ENCODE measurements at places on chromosomes 5 and 9.

DNA sequence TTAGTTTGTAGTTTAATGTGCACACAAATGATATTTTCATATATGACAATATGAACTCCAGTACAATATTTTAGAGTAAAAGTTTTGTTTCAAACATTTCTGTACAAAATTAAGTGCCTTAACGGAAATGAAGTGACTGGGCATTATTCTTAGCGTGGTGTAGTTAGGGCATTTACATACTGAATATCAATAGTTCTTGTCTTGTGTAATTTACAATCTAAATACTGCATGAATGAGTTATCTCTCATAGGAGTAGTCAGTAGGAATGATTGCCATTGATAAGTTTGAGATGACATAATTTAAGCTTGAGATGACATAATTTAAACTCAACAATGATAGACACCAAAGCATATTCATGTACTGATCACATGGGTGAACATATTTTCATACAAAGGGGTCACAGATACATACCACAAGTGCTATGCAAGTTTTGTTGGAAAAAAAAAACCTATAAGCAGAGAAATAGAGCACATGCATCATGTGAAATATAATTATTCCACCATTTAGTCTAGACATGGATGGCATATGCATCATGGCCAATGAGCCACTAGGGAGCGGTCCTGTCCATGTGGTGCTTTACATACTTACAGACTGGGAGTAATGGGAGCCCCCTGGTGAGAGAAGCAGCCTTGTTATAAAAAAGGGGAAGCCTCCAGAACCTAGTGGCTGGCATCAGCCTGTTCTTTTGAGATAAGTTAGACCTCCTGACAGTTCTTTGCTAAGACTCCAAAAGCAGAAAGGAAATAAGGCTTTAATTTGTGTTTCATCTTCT, 1523.9 kb downstream of the MAT2B start:
- DNase-seq = no peak

GRCh38 chr9:87040410-87041009, 93.2 kb upstream of the GAS1 start:
- DNase-seq = no peak

- DNase-seq = no peak
Measured at GRCh38 chr9:113261917-113262671, 13.3 kb downstream of the CDC26 start.

DNA sequence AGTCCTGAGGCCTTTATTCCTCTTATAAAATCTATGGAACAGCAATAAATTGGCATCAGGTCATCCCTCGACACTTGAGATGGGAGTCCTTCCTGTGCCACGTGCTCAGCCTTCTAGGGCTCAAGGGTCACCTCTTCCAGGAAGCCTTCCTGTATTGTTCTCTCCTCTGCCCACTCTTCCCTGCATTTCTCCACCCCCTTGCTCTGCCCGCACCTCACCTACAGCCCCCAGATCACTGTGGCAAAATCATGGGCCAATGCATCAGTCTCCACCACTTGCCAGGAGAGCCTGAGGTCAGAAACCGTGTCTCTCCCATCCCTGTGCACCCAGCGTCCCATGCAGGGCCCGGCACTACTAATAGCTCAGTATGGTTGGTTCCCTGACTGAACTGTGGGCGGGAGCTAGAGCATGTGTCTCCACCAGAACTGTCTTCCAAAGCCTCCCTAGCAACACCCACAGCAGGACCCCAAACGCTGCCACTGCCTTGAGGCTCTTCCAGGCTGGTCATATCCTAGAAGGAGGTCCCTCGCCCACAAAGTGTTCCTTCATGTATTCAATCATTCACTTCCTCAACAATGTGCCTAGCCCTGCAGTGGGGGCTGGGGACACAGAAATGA, 13.5 kb downstream of the DUSP1 start:
- DNase-seq = no peak

GRCh38 chr9:27353474-27354229, 56.7 kb upstream of the EQTN start:
- no peak for DNase-seq

GRCh38 chr5:180155365-180155926, 53.6 kb downstream of the RASGEF1C start:
- no peak for DNase-seq

DNA sequence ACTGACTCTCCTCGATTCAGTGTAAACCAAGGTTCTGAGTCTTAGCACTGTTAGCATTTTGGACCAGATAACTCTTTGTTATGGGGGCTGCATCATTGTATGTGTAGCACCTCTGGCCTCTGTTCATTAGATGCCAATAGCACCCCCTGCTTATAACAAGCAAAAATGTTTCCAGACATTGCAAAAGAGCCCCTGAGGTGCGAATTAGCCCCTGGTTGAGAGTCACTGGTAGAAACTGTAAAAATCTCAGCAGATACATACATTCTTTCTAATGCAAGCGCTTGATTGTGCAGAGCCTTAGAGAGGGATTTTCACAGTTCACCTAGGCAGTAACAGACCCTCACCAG, 2.8 kb downstream of the ADRB2 start:
- no peak for DNase-seq

GRCh38 chr5:178699681-178700253, 30.7 kb downstream of the ZNF354A start:
- no peak for DNase-seq

GRCh38 chr5:93192683-93193082, 388.3 kb downstream of the NR2F1-AS1 start:
- no peak for DNase-seq

DNA sequence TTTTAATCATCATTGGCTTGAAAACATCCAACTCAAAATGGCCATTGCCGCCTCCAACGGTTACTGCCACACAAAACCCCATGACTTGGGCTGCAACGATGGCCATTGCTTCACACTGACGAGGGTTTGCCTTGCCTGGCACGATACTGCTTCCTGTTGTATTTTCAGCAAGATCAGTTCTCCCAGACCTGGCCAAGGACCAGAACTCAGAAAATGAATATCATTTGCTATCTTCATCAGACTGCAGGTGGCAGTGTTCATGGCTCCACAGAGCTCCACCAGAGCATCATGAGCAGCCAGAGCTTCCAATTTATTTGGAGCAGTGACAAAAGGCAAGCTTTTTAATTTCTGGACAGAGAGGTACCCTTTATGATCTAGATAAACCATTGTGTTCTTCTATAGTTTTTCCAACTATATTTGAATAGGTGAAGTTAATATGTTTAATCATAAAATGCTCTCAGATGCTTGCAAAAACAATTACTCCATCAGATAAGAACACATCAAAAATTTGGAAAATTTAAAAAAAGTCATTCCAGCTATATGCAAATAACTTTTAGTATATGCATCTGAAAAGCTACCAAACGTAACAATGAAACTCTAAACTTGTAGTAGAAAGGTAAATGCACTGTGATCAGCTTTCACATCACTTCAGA, 10.4 kb downstream of the AMACR start:
- DNase-seq = no peak

DNA sequence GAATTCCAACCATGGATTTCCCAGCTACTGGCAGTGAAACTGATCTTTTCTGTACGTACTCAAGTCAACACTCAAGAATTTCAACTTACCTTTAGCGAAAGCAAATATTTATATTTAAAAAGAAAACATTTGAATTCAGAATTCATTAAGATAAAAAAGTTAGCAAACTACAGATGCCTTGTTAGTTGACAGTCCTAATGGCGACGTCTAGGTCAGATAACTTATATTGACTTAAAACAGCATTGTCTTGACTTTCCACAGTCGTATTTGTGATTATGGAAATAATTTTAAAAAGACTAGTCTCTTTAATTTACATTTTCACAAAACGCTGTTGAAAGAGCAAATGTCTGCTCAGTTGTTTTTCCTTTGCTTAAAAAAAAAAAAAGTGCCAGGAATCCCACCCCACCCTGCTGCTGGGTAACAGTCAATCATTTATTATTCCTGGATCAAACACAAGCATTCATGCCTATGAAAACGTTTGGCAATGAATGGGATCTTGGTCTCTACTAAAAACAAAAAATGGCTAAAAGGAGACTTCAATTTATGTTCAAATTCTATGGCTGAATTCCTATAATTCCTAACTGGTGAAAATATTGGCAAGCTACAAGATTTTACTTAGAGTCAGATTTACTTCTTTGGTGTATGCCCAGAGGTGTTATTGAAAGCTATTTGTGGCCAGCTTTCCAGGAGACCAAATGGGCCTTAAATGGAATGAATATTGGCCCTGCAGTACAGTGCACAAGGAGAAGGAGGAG, 22.0 kb downstream of the OR2S2 start:
- DNase-seq = no peak

- no peak for DNase-seq
Measured at GRCh38 chr5:32810804-32811203, 99.7 kb downstream of the NPR3 start.

- no peak for DNase-seq
Measured at GRCh38 chr9:19935422-19935821, 146.6 kb upstream of the SLC24A2 start.

GRCh38 chr5:129499208-129499852, 39.2 kb downstream of the ADAMTS19 start:
- DNase-seq = no peak

DNA sequence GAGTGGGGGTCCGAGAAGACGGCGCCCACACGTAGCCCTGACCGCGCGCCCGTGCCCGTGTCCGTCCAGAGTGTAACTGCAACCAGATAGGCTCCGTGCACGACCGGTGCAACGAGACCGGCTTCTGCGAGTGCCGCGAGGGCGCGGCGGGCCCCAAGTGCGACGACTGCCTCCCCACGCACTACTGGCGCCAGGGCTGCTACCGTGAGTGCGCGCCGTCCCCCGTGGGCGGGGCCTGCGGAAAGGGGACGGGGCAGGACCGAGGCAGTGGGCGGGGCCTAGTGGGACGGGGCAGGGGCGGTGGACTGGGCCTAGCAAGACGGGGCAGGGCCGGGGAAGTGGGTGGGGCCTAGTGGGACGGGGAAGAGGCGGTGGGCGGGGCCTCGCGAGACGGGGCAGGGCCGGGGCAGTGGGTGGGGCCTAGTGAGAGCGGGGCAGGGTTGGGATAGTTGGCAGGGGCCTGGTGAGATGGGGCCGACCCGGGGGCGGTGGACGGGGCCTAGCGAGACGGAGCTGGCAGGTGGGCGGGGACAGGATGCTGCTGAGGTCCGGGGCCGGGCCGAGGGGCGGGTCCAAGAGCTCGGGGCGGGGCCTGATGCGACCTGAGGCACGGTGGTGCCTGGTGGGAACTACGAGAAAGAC, 79.1 kb downstream of the NTNG2 start:
- DNase-seq = peak; percentile 97

- DNase-seq = no peak
Measured at GRCh38 chr9:18447131-18447530, 26.8 kb upstream of the ADAMTSL1 start.

GRCh38 chr5:113813466-113813865, 300.0 kb downstream of the YTHDC2 start:
- no peak for DNase-seq

DNA sequence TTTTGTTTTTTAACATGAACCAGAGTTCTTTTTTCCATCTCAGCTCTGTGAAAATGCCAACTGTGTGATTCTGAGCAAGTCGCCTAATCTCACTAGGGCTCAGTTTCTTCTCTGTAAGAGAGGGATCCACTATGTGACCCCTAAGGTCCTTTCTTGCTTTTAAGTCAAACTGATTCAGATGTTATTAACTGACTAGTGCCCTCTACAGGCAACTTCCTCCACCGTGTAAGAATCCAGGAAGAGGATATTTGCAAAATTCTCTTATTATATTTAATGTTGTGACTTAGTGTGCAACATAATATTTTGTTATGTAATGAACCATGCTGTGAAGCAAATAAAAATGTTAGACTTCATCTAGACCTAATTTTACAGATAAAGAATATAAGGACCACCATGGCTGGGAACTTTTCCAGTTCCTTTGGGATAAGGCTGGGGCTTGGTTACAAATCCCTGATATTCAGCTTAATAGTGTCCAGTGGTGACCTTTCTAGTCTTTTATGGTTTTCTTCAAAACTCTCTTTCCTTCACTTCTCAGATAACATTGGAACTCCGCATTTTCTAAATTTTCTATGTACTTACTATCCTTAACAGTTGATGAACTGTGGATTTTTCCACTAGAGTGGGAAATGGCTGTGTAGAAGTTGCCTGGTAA, 244.7 kb downstream of the PIK3R1 start:
- no peak for DNase-seq

GRCh38 chr9:111902391-111903139, 6.0 kb downstream of the UGCG start:
- no peak for DNase-seq

- no peak for DNase-seq
Measured at GRCh38 chr9:78971540-78971939, 600.2 kb upstream of the TLE4 start.

GRCh38 chr9:2621722-2622460, at the start of gene VLDLR:
VLDLR (plus strand) TSS chr9:2621787; CDS start chr9:2622190, 403 bp downstream.
- no peak for DNase-seq

- no peak for DNase-seq
Measured at GRCh38 chr5:75062925-75063531, 10.7 kb upstream of the GCNT4 start.

- no peak for DNase-seq
Measured at GRCh38 chr9:4062966-4063365, 236.9 kb downstream of the GLIS3 start.

DNA sequence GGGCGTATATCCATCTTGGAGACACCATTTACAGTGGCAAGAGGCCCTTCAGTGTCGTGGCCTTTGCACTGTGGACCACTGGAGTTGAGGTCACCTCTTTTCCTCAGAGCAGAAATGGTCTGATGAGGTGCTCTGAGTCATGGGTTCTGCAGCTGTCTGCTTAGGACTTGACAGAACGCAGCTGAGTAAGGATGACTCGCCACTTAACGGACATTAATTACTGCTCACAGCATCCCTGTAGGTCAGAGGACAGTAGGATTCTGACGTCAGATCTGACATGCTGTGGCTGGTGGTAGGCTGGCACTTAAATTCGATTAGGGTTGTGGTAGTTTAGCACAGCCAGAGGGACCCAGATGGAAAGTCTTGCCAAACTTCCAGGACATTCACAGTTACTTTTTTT, 479.4 kb downstream of the DMAC1 start:
- DNase-seq = no peak

- DNase-seq = no peak
Measured at GRCh38 chr5:115983519-115983918, 21.2 kb downstream of the LVRN start.

GRCh38 chr5:5421149-5421960, 1.1 kb upstream of the ICE1 start:
- no peak for DNase-seq
